Progenitor cell of endocrine pancreas (in vitro differentiated cells): ENCODE measurements at places on chromosomes 2 and 18. TPM values are rescaled to one million over a fixed set of nuclear protein-coding genes. Genes with fewer than 3 reads are reported as not detected.

The ID2 gene
- total RNA-seq = 292 and 304 TPM in 2 replicates

The IL1F10 gene
- total RNA-seq = not detected in 2 replicates

The VWC2L gene
- total RNA-seq = 0.16 TPM in 1 of 2 replicates, not detected in the other

The RAB27B gene
- 13.4 and 15.4 TPM in 2 replicates for total RNA-seq

The ZNF804A gene
- total RNA-seq = not detected in 2 replicates

The IL37 gene
- not detected in 2 replicates for total RNA-seq

The GNLY gene
- not detected in 2 replicates for total RNA-seq

The MRPL33 gene
- 59.7 and 63.3 TPM in 2 replicates for total RNA-seq

The NEURL3 gene
- 0.78 and 0.86 TPM in 2 replicates for total RNA-seq

The CNGA3 gene
- 5.3 and 5.5 TPM in 2 replicates for total RNA-seq

The TWIST2 gene
- total RNA-seq = not detected in 2 replicates

The LRATD1 gene
- total RNA-seq = 148 and 177 TPM in 2 replicates

The ZNF396 gene
- total RNA-seq = 4.5 and 5.9 TPM in 2 replicates

- DNase-seq = no peak
These were observed 145.4 kb upstream of the RNF152 start for GRCh38 chr18:62037989-62038778.

DNA sequence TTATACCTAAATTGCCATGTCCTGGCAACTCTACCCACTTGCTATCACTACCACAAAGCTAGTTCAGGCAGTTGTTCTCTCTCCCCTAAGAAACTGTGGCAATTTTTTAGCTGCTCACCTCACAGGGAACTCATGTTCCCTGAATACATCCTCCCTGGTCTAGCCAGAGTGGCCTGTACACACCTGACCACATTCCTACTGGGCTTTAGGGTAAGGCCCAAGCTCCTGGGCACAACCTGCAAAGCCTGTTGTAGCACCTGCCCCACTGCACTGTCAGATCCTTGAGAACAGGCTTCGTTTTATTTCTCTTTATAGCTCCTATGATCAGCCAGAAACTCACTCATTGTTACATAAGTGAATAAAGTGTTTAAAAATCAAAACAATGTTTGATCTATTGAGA, 21.5 kb downstream of the CNGA3 start:
- no peak for DNase-seq

DNA sequence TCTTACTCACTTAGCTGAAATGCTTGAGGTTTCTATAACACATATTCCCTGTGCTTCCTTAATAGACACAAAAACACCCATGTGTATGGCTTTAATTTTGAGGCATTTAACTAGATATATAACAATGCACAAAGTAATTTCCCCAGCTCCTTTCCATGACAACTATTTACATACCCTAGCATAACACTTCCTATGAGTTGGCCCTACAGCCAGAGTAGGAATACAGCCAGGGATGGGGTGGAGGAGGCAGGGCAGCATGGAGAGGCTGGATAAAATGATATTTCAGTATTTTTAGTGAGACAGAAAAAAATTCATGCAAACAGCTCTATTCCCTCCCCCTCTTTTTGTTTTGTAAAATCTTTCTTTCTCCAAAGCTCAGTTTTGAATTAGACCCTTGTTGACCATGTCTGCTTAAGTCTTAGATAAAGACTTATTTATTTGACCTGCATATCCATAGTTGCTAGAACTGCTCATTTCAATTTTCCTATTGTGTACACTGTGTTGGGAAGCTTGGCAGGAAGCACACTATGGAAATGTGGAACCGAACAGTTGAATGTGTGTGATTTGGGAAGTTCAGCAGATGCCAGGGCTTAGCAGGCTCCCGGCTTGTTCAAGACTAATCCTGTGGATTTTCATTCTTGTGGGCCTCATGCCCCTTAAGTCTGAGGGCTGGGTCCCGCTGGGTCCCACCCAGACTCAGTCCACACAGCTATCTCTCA, 11.2 kb upstream of the B3GNT2 start:
- no peak for DNase-seq

- no peak for DNase-seq
These were observed 6.9 kb downstream of the CD8A start for GRCh38 chr2:86783615-86784339.

DNA sequence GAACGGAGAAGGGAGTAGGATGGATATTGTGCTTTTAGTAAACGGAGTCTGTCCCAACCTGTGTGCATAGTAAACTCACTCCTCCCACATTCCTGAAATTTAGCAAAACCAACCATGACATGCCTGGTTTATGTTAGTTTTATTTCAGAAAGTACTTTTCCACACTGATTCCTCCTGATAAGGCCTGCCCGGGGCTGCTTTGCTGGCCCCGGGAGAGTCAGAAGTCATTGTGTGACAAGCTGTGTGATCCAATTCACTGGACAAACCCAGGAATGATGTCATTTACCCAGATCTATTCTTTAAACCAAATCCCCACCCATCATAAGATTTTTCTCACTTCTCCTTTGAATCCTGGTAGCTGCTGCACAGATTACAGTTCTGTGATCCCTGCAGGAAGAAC, 109.0 kb downstream of the SETBP1 start:
- no peak for DNase-seq

DNA sequence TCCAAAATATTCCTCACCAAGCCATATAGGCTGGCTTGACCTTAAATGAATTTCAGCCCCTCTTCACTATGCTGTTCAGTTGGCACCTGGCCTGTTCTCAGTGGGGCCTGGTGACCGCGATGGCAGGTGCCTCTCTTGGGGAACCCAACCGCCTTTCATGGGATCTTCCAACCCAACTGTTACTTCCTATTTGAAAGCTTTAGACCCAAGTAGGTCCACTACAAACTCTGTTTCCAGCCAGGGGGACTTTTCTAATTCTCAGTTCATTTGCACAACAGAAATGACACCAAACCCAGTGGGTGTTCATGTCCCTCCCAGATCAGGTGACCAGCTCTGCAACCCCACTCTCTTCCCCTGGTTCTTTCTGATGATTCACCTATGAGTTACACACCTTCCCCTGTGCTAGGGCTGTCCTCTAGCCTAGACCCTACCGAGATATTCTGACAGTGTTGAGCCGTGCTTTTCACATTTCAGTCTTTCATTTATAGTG, 35.6 kb upstream of the NDUFV2 start:
- DNase-seq = no peak

GRCh38 chr2:11811036-11811654, 64.7 kb downstream of the LPIN1 start:
- no peak for DNase-seq

GRCh38 chr2:10242451-10242850, 60.3 kb upstream of the HPCAL1 start:
- no peak for DNase-seq

- no peak for DNase-seq
These were observed 66.4 kb upstream of the TGFA start for GRCh38 chr2:70620020-70620419.

DNA sequence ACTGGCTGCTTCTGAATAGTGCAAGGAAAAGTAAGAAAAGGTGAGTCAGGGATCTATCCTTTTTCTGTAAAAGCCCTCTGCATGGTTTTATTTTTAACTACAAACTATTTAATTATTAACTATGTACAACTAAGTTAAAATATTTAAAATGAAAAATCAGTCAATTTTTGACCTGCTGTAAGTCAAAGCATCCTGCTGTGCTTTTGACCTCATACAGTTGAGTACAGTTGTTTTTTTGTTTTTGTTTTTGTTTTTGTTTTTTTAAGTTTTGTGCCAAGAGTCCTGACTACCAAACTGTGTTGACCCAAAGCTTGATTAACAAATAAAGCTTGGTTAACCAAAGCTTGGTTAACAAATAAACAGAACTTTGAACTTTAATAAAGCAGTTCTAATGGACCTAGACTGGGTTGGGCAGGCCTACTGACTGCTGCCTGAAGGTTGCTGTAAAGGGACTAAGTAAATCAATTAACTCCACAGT, at the start of gene ACMSD:
Gene ACMSD, plus strand, starts transcription at position 474 of the 478 bp plus-strand sequence. CDS start 67 bp downstream, outside the sequence.
- no peak for DNase-seq

DNA sequence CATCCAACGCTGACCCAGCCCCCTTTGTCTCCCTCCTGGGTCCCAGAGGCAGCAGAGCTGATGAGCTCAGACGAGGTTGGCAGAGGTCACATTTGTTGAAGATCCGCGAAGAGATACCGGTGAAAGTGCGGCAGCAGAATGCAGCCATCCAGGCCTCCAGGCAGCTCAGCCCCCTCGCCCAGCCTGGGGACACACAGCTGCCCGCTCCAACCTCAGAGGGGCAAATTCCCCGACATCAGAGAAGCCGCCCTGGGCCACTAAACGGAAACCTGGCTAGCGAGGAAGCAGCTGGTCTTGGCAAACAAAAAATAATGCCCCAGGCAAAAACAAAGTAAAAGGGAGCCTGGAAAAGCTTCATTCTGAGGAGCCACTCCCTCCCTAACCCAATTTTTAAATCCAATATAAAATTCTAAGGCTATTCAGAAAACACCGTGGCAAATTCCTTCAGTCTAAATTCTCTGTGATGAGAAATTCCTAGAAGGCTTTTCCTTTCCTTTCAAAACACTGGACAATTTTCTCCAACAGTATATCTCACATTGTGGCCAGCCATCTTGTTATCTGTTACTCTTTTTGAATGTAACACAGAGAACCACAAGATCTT, 262.4 kb downstream of the SS18 start:
- DNase-seq = no peak

GRCh38 chr18:31657823-31658669, 26.3 kb downstream of the B4GALT6 start:
- DNase-seq = no peak

DNA sequence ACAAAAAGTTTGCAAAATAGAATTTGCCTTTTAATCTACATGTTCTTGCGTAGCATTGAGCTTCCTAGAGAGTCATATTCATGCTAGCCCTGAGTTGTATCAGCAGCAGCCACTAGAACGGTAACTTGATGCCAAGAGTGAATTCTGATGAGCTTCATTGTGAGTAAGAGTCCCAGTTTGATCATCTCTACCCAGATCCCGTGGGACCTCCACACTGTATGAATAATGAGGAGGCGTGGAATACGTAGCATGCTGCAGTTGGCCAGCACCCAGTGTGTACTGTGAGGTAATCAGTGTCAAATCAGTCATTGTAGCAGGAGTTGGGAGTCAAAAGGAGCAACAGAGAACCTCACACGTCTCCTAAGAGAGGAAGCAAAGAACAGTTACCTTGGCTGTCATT, 197.9 kb downstream of the NEDD4L start:
- DNase-seq = no peak
